GM20000 (cell line): ENCODE measurements at places on chromosomes 5 and 9.

DNA sequence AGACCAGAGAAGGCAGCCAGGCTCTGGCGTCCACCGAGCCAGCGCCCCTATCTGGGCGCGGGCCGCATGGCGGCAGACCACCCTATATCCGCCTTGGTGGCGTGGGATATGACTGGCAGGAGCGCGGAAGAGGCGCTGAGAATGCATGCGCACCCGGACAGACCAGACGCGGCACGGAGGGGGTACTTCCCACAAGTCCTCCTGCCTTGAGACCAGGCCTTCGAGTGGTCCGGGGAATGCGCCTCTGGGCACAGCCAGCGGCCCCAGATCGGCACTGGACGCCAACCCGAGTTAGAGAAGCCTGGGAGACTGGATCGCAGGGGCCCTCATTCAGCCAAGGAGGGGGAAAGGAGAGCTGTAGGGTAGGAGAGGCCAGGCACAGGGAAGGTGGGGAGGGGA lies 2.5 kb upstream of the LMX1B start:
- DNase-seq = no peak

DNA sequence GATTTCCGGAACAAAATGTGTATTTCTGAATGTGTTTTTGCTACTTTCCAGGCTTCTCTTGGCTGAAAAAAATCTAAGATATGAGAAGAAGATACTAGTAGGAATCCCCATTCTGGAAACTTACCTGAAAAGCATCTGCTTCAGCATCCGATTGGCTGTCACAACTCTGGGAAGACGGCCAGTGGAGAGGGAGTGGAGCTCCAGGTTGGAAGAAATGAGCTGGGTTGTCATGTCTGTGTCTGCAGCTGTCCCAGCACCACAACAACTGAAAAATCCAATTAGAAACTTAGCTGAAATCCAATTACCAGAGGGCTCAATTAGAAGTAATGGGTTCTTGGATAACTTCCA lies 3.0 kb downstream of the PSMB7 start:
- no peak for DNase-seq

DNA sequence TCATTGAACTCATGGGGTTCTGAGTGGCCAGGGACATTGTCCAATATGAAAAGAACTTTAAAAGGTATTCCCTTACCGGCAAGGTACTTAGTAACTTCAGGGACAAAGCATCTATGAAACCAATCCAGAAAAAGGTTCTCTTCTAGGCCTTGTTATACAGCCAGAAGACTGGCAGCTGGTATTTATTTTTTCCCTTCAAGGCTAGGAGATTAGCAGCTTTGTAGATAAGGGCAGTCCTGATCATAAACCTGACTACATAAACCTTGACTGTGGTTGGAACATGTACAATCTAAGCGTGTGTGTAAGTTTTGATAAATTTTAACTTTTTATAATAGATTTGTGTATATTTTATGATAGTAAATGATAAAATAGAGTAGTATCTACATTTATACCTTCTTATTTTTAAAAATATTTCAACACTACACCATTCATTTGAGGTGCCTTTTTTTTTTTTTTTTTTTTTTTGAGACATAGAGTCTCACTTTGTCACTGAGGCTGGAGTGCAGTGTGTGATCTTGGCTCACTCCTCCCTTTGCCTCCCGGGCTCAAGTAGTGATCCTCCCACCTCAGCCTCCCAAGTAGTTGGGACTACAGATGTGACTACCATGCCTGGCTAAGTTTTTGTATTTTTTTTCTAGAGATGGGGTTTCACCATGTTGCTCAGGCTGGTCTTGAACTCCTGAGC lies 24.5 kb downstream of the RANBP17 start:
- no peak for DNase-seq

GRCh38 chr5:52895075-52895474 lies 94.1 kb upstream of the ITGA2 start:
- no peak for DNase-seq

GRCh38 chr9:122888480-122888879 lies 16.7 kb downstream of the RC3H2 start:
- DNase-seq = no peak

GRCh38 chr5:133041910-133042309 lies 9.9 kb upstream of the HSPA4 start:
- no peak for DNase-seq

- DNase-seq = no peak
These were observed 43.3 kb upstream of the NDFIP1 start for GRCh38 chr5:142065273-142065672.

DNA sequence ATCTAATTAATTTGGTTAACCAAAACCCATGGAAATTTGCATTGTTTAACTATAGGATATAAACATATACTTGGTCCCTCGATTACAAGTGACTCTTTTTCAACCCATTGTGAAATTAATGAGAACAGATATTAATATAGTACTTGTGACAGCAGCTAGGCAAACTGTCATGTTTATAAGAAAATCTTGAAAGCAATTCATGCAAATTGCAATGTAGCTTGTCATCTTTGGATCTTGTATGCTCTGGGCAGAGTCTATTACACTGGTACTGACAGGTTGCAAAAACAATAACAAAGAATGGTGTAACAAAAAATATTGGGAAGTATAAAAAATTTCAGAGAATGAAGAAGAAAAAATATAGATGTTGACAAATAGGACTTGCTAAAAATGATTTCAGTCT lies 941.0 kb downstream of the DNAH5 start:
- DNase-seq = no peak

DNA sequence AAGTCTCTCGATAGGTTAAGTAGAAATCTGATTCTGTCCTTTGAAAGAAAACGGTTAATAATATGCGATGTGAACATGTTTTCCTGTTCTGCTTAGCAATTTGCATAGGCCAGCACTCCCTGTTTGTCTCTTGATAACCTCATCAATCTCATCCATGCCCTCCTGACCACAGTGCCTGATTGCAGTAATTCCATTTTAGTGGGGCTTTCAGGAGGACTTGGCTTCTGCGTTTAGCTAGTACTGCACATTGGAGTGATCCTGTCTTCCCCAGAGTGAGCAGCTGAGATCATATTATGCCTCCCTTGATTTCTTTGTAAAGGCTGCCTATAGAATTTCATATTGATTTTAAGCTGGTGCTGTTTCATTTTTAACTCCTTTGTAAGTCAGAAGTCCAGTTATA lies 335.9 kb upstream of the ISL1 start:
- DNase-seq = no peak

DNA sequence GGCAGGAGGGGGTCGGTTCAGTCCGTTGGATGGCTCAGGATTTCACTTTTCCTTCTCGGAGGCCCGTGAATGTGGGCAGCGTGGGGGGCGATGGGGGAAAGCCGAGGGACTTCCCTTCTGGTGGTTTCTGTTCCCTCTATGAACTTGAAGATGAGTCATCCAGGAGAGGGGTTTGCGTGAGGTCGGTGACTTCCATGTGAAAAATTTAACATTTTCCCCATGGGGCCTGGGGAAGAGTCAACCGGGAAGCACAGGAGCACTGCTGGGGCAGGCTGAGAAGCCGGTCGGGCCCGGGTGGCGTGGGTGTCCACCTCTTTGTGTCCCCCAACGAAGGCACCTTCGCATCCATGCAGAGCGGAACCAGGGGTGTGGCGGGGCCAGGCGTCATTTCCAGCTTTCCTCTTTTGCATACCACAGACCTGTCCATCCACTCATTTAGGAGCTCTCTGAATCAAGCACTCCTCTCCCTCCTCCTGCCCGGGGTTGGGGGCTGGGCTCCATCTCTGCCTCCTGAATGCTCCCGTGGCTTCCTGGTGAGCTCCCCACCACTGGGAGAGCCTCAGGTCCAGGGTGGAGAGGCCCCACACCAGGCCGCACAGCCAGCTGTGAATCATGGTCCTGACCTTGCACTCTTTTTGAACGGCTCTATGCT lies 68.4 kb downstream of the ANKRD33B start:
- peak; percentile 79 for DNase-seq

DNA sequence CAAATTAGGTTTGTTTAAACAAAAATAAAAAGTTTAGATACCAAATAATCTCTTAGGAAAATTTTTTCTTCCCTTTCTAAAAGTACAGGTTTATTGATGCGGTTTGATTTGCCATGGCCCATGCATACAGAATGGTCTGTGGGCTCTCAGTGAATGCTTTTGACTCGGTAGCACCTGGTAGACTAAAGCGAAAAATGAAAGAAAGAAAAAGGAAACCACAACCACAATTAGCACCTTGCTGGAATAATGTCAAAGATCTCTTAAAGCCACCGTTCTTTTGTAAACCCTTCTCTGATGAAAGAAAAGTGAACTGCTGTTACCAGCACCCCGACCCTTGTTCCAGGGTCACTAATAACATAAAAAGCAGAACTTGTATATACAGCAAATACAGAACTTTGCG lies 157.9 kb downstream of the NFIB start:
- DNase-seq = peak; percentile 6

DNA sequence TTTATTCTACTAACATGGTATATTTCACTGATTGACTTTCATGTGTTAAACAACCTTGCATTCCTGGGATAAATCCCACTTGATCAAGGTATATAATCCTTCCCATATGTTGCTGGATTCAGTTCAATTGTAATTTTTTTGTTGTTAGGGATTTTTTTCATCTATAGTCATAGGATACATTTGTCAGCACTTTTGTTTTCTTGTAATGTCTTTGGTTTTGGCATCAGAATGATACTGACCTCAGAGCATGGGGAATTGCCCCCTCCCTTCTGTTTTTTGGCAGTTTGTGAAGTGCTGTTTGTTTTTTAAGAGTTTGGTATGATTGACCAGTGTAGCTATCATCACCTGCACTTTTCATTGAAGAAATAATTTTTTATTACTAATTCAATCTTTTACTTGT lies 176.8 kb upstream of the RASEF start:
- DNase-seq = no peak

- no peak for DNase-seq
These were observed 35.8 kb downstream of the NRG2 start for GRCh38 chr5:140007311-140007710.

DNA sequence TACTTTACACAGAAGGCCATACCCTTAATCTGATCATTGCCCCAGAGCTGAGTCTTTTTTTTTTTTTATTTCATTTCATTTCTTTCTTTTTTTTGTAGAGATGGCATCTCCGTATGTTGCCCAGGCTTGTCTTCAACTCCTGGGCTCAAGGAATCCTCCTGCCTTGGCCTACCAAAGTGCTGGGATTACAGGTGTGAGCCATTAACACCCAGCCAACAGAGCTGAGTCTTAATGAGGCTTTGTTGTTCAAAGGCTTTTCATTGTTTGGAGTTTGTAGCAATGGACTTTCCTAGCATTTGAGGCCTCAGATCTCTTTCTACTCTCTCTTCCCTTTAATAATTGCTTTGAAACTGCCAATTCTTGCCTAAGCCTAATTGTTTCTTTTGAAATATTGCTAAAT lies 176.5 kb upstream of the FBN2 start:
- DNase-seq = no peak

DNA sequence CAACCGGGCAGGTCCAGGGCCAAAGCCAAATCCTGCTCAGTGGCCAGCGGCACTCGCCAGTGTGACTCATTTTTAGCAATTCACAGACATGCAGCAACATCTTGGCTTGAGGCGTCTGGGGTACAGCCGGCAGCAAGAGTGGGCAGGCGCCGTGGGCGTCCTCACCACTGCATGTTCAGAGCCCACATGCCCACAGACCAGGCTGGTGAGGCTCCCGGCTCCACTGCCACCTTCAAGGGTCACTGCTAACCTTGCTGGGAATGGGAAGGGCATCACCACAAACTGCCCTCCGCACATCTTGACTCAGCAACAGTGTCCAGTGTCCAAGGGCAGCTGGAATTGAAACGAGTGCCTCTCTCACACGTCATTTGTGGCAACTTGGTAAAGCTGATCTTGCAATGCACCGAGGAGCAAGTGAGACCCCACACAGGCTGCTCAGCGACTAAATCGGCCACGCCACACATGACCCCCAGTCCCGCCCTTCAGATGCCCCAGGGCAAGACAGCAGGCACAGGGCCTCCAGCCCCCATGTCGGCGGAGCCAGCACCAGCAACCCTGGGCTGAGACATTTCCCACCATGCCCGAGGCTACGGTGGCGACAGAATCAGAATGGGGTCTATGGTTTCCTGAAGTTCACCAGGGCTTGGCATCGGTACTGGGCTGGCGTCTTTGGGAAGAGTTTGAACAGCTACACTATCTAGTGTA lies 140.3 kb downstream of the ROR2 start:
- no peak for DNase-seq

DNA sequence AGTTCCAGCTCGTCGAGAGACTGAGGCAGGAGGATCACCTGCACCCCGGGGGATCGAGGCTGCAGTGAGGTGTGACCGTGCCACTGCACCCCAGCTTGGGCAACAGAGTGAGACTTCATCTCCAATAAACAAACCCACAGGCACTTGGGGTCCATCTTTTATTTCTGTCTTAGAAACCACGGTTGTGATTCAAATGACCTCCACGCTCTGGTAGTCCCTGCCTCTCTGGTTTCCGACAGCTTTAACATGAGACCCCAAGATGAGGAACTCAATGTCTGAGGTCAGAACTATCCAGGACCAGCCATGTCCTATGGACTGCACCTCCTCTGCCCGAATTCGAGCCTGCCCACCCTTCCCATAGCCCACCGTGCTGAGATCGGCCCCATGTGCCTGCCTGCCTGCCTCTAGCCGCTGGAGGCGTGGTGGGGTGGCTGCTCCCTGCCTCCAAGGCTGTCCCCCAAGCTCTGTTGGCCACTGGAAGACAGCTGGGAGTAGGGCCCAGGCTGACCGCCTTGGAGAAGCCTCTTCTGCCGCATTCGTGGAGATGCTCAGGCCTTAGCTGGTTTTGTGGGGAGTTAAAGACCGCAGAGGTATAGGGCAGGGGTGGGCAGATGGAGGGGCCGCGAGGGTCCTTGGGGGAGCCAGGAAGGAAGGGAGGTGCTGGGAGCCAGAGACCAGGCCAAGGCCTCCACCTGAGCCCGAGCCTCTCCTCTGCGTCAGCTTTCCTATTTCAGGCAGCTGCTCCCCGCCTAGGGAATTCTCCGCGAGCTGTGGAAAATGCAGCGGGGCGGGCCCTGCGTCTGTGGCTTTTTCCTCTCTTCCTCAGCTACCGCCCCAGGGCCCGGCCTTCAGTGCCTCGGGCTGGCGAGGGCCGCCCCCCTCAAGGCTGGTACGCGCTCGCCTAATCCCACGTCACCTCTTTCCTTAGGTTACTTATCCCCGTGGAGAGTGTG lies 6.9 kb upstream of the WDR5 start:
- no peak for DNase-seq

- DNase-seq = no peak
These were observed 6.7 kb downstream of the AP3B1 start for GRCh38 chr5:78287833-78288232.

DNA sequence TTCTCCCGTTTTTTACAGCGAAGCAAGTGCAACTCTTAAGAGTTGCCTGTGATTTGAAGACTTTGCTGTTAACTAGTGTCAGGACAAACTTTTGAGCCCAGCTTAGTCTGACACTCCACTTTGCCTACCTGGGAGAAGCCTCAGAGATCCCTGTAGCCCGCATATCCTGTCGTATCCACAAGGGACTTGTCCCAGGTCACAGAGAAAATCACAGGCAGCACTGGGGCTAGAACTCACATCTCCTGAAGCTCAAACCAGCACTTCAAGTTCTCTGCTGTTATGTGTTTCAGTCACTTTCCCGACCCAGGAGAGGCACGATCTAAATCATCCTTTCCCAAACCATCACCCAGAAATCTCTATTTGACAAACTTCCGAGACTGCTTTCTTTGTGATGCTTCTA lies 584.5 kb downstream of the ACTL7B start:
- DNase-seq = no peak
